ENCODE measurements at places on chromosomes 6 and 20.

GRCh38 chr6:42462474-42462972 lies 10.8 kb upstream of the TRERF1 start:
- DNase-seq, result no peak

- peak; percentile 86 for DNase-seq
Measured at GRCh38 chr20:48455651-48456365, 372.0 kb downstream of the PREX1 start.

- no peak for DNase-seq
Measured at GRCh38 chr6:108565091-108565766, 4.5 kb downstream of the FOXO3 start.

GRCh38 chr6:5484692-5485091 lies 223.4 kb downstream of the FARS2 start:
- no peak for DNase-seq

- DNase-seq, result no peak
Measured at GRCh38 chr20:38454556-38455473, 17.8 kb upstream of the RALGAPB start.

GRCh38 chr20:2000285-2000684 lies 6.4 kb upstream of the PDYN start:
- DNase-seq, result no peak

DNA sequence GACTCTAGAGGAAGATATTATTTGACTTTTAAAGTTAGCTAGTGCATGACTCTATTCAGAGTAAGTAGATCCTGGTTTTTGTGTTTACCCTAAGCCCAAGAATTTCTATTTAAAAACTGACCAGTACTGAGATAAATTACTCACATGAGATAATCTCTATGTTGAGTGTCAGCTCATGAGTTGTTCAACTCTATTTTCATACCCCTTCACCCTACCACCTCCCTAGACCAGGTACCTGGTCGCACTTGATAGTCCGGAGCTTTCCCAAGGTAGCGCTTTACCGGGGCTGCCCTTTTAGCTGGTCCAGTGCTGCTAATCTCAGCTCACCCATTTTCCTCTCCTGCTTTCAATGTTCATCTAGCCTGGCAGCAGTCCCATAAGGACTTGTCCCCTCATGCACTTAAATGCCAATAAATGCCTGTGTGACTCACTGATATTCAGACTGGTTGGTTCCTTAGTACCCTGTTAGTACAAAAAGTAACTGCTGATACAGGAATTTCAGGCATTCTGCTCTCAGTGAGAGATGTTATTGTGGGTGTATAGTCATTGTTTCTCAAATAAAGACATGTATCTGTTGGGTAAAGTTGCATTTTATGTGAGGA lies 503.9 kb downstream of the ADGRB3 start:
- no peak for DNase-seq

DNA sequence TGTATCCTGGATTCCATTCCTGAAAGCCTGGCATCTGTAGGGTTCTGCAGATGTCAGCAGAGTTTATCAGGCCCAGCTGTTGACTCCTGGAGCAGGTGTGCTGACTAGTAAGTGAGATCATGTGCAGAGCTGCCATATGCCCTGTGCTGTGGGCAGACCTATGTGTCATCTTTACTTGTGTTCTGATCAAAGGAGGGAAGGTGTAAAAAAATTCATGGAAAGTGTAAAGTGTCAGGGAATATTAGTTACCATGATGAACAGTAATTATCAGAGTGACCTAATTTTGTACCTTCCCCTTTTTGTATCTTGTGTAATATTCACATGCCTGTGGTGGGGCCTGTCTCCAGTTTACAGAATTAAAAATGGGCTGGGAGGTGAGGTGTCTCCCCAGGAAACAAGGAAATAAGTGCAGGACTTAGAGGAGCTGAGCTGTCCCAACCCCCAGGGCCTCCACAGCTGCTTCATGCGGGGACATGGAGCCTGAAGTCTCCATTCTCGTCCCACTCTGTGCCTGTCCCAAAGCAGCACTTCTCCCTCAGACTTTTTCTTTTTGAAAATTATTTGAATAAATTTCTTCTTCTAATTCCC lies 148.2 kb upstream of the GGTLC1 start:
- peak; percentile 46 for DNase-seq

DNA sequence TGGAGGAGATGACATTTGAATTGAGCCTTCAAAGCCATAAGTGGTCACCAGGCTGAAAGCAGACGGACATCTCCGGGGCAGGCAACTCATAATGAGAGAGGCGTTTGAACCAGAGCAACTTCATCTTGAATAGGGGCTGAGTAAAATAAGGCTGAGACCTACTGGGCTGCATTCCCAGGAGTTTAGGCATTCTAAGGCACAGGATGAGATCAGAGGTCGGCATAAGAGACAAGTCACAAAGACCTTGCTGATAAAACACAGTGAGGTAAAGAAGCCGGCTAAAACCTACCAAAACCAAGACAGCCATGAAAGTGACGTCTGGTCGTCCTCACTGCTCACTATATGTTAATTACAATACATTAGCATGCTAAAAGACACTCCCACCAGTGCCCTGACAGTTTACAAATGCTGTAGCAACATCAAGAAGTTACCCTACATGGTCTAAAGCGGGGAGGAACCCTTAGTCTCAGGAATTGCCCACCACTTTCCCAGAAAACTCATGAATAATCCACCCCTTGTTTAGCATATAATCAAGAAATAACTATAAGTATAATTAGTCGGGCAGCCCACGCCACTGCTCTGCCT lies 194.7 kb upstream of the SOX4 start:
- no peak for DNase-seq

DNA sequence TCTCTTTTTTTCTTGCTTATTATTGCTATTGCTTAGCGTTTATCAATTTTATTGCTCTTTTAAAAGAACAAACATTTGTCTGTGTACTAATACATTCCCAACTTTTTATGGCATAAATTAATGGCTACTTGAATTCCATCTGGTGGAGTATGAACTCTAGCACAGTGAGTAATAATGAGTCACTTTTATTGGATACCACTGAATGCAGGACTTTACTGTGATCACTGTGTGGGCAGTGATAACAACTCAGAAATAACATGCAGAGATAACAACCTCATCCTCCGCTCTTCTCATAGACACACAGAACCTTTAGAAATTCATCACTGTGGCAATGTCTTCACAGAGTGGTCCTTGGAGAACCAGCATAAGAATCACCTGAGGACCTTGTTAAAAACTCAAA lies 174.9 kb upstream of the PRND start:
- no peak for DNase-seq

- no peak for DNase-seq
Measured at GRCh38 chr20:33370291-33370690, 31.0 kb downstream of the CDK5RAP1 start.

Data from NCI-H2171 (cell line).